ENCODE measurements at places on chromosomes 16 and 17.

GRCh38 chr17:39014044-39014794 is 47.0 kb upstream of the FBXO47 start:
- no peak for DNase-seq

- DNase-seq, result no peak
These were observed 140.5 kb downstream of the SSH2 start for GRCh38 chr17:29789196-29790170.

- DNase-seq, result no peak
These were observed 12.9 kb upstream of the MEAK7 start for GRCh38 chr16:84517366-84517765.

DNA sequence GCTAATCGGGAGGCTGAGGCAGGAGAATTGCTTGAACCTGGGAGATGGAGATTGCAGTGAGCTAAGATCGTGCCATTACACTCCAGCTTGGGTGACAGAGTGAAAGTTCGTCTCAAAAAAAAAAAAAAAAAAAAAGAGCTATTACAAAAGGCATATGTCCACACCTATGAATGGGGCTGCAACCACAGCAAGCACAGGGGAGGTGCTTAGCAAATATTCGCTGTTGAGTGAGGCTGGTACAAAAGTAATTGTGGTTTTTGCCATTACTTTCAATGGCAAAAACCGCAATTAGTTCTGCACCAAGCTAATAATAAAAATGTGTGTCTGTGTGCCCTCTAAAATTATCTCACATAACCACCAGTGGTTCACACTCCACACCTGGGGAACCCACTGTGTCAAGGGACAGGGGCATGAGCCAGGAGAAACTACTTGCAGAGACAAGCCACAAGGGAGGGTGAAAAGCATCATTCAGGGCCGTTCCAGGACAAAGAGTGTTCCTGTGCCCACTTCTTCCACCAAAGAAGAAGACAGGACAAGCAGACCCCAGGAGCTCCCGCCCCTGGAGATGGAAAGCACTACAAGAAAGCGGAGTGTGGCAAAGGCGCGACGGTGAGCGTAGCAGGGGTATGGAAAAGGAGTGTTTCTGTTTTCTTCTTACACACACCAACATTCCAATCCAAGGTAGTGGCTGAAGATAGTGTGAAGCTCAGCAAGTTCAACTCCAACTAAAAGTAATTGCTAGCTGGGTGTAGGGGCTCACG is 84.4 kb upstream of the CNEP1R1 start:
- DNase-seq, result no peak

- DNase-seq, result no peak
These were observed 9.1 kb downstream of the SHCBP1 start for GRCh38 chr16:46612121-46612520.
